ENCODE measurements at places on chromosomes 1 and 21. TPM values are rescaled to one million over a fixed set of nuclear protein-coding genes. Genes with fewer than 3 reads are reported as not detected.

The ANKRD65 gene
- 0.44 TPM for total RNA-seq

DNA sequence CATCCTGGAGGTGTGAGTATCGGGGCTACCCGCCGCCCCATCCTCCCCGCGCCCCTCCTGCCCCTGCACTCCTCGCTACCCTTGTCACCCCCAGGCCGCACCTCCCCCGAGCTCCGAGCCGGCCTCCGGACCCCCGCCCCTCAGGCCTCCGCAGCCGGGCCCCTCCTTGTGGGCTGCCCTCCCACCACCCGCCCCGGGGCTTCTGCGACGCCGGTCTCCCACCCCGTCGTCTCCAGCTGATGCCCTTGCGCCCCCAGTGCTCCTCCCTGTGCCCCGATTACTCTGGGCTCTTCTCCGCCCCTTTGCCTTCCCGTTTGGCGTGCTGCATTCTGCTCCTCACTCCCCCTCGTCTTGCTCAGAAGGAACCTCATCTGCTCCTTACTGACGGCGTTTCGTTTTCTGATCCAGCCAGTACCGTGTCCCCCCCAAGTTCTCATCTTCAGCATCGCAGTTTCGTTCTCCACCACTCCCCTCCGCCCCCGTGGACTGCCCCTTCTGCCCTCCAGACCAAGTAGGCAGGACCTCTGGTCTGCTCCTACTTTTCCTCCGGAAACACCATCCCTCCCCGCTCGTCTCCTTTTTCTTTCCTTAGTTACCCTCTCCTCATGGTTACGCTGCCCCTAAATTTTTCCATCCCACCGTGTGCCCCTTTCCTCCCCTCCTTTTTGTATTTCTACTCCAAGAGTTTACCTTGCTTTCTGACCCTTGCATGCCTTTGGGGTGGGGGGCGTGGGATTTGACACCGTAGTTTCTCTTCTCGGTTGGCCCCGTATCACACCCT, 841 bp downstream of the SNX27 start:
- no peak for DNase-seq

DNA sequence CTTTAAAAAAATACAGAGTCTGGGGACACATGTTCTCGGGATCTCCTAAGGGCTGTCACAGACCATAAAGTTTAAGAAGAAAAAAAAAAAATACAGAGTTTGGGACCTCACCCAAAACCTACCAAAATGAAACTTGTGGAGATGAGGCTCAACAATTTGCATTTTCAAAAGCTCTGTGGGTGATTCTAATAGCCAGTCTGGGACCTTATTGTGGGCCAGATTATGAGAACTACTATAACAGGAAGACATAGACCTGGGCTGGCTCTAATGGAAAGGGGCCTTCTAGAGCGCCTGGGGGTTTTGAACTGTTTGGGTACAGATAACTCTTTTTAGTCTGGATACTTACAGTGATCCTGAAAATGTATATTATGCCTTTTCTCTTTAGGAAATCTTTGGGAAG, 69.1 kb downstream of the LAMC1 start:
- no peak for DNase-seq

GRCh38 chr1:86741947-86742572, 37.7 kb downstream of the SH3GLB1 start:
- peak; percentile 86 for DNase-seq

Measured in HT-29 (cell line).